ENCODE measurements at places on chromosomes 3 and 15.

DNA sequence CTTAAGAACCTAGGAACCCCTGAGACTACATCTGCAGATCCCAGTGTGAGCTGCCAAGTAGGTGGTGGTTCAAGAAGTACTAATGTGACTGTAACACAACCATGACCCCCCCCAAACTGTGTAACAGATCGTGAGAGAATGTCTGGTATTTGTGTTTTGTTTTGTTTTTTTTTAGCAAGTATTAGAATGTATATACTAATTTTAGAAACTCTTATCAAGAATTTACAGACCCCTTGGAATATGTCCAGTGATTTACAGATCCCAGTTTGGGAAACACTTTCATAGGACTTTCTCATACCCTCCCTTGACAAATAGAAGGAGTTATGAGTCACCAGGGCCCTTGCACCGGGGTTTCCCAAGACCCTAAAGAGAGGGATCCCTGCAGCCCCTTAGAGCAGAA, 79.8 kb downstream of the SEMA5B start:
- DNase-seq: no peak

DNA sequence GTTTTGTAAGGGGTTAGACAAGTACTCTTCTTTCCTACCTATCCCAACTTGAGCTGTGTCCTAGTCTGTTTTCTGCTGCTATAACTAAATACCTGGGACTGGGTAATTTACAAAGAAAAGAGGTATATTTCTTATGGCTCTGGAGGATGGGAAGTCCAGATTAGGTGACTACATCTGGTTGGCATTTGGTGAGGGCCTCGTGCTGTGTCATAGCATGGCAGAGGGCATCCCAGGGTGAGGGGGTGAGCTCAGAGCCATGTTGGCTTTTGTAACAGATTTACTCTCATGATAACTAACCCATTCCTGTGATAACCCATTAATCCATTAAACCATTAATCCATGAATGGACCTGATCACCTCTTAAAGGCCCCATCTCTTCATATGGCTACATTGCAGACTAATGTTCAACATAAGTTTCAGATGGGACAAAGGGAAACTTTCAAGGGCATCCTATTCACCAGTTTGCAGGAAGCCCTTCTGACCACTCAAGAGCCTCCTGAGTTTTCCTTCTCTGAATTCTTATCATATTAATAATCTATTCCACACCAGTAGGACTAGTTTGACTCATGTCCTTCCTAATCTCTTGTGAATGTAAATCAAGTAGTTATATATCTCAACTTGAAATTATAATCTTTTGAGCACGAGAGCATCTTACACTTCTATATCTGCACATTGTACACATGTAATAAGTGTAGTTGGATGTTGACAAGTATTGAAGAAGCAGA, 185.7 kb upstream of the ZPLD1 start:
- DNase-seq: no peak

GRCh38 chr15:66780172-66780972, 78.3 kb downstream of the SMAD6 start:
- DNase-seq: no peak

GRCh38 chr3:103511891-103512290, 1077.1 kb downstream of the ZPLD1 start:
- DNase-seq: no peak

Data from stimulated activated CD4-positive, alpha-beta T cell treated with anti-CD3 and anti-CD28 coated beads, Interleukin-15, amount 100 ng/mL, for 24 hours (primary cell).